Stimulated activated CD4-positive, alpha-beta T cell treated with anti-CD3 and anti-CD28 coated beads, TNF-alpha, amount 100 ng/mL, for 24 hours (primary cell): ENCODE measurements at places on chromosomes 6 and 20.

DNA sequence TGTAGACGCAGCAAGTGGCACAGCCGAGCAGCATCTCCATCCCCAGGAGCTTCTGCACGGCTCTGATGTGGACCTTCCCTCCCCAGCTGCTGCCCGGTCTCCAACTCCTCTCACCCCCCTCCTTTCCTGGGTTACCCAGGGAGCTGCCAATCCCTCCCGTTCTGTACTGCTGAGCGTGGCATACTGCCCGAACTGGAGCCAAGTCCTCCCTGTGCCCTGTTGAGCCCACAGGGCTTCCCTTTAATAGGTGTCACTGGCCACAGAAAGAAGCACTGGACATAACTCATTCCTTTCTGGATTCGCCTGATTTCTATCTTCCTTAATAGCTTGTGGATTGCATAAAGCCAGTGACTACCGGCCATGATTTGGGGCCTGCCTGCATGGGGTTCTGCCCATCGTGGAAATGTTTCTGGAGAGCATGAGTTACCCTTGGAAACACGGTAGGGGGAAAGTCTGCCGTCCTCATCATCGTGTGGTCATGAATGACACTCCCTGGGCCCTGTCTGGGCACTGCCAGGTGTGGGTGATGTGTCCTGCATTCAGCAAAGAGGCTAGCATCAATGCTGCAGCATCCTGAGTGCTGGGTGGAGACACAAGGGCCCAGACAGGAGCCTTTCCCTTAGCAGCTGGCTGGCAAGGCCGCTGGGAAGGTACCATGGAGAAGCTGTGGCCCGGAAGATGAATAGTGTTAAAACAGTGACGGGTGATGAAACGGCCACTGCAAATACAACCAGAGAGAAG lies 189.7 kb downstream of the SYNDIG1 start:
- no peak for DNase-seq

DNA sequence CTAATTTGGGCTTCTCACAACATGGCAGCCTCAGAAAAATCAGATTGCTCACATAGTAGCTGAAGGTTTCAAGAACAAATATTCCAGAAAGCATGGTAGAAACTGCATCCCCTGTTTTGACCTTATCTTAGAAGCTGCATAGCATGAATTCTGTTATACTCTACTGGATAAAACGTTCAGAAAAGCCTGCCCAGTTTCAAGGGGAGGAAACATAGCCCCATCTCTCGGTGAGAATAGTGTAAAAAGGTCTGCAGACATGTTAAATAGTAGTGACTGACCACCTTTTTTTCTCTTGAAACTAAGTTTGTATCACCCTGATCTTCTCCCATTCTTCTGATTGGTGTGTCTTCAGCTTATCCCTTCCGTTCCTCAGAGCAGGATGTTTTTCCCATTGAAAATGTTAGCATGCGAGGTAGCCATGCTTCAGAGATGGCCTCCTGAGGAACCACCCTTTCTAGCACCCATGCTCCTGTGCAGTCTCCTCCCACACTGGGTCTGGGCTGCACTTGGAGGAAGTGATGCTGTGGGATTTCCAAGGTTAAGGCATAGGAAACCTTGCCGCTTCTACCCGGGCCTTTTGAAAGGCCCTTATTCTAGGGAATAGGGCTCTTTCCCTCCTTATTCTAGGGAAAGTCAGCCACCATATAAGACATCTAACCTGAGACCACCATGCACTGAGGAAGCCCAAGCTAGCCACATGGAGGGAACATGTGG lies 50.1 kb downstream of the MARCKS start:
- DNase-seq: no peak

DNA sequence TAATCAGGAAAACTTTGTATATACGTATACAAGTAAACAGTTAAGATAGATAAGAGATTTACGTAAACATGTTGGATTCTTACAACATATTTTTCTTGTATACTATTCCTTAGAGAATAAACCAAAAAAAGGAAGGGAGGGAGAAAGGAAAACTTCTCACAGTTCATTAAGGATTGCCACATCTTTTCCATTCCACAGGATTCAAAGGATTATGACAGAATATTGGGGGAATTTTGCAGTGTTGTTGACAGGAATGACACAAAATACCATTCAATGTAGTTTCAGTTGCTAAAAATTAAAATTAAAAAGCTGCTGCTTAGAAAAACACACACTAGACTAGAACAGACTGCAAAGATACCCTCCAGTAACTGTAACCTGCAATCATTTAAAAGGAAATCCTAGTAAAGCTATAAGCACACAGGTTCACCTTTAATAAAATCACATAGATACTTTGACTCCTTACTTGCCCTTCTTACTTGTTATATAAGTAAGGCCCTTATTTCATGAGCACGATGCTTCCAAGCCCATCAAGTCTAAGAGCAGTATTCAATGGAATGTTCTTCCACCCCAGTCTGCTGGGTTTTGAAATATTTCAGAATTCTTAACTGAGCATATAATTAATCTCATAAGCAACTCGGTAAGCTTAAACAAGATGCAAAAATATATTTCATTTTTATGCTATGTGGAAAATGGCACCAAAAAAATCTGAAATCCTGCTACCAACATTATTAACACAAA lies 107.8 kb downstream of the SMLR1 start:
- no peak for DNase-seq

GRCh38 chr20:6157345-6157744 lies 34.5 kb upstream of the FERMT1 start:
- DNase-seq: no peak

GRCh38 chr6:156260815-156261214 lies 516.4 kb upstream of the ARID1B start:
- no peak for DNase-seq
